CD4-positive, alpha-beta T cell treated with Interleukin-6 for 4 hours (primary cell): ENCODE measurements at places on chromosomes 6 and 20.

GRCh38 chr20:33609504-33609903, 52.6 kb upstream of the C20orf144 start:
- no peak for DNase-seq

DNA sequence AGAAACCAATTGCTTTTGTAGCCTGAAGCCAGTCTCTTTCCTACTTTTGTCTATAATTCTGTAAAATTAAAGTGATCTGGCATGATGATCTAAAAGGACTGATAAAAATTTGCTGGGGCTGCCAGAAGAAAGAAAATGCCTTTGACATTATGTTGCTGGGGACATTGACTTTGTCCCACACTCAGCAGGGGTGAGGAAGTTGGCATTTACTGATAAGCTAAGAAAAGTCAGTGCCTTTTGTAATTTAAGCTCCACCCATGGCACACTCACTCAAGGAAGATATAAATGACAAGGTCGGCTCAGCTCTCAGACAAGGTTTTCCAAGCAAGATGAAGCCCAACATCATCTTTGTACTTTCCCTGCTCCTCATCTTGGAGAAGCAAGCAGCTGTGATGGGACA, at the start of gene SEMG1:
SEMG1 (plus strand) TSS at position 309 of the 400 bp plus-strand sequence; CDS start at position 330, 21 bp downstream.
- no peak for DNase-seq

- no peak for DNase-seq
These were observed 33.7 kb upstream of the HIVEP1 start for GRCh38 chr6:11978169-11978987.

GRCh38 chr6:80767808-80768207, 661.3 kb downstream of the BCKDHB start:
- no peak for DNase-seq

DNA sequence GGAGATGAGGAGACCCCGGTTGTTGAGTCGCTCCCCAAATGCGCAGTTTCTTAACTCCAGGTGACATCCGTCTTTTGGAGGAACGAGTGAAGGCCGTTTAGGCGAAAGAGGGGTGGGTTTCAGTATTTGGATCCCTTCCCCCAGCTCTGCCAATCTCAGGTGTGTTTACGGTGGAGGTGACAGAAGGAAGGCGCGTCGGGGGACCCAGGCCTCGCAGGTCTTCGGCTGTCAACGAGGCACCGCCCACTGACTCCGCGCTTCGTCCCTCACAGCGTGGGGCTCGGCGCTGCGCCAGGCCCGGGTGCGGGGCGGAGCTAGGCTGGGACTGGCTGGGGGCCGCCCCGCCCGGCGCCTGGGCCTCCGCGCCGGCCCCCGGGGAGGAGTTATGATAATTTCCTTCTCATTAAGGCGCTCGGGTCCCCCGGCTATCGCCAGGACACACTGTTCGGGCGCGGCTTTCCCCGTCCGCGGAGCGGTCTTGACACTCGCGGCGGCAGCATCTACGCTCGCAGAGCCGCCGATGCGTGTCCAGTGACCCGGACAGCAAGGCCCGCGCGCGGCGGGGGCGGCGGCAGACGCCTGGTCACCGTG, at the start of gene TFAP2C:
TFAP2C (plus strand) TSS at position 434 of the 591 bp plus-strand sequence. CDS start 239 bp downstream, outside the sequence.
- DNase-seq = no peak

- no peak for DNase-seq
These were observed 34.7 kb upstream of the YWHAB start for GRCh38 chr20:44850837-44851236.

- no peak for DNase-seq
These were observed 110.2 kb upstream of the RPS6KA2 start for GRCh38 chr6:166737261-166737660.
